Lower lobe of right lung (tissue), 2 donors: ENCODE measurements at places on chromosomes 3 and 15.
A peak's percentile ranks its signal among the peaks of the same experiment; 100 is the strongest.

DNA sequence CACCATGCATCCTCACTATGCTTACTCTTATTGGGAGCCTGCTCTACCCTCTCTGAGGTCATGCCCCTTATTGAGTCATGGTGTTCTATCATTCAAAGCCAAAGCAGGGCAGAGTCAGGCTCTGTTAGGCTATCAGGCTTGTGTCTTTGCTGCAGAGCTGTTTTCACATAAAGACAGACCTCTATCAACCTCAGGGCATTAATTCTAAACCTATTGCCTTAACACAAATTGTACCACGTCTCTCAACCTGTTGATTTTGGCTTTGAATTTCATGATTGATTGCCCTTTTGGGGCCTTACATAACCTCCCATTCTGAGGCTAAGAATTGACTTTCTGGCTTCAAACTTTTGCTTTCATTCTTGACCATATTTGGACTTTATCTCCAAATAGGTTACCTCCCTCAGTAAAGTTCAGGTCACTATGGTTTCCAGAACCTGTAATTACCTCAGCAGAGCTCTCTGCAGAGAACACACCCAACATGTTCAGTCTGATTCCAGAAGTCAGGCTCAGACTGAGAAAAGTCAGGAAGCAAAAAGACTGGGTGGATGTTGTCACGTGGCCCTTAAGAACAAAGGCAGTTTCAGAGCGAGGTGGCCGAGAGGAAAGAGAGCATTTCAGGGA lies 221.4 kb upstream of the NANOGP8 start:
- DNase-seq = no peak

- no peak for DNase-seq
Observed at GRCh38 chr3:184315871-184316661, 1.7 kb downstream of the EIF4G1 start.

- peak; percentile 57 for DNase-seq
Observed at GRCh38 chr3:57951066-57951882, 56.9 kb upstream of the FLNB start.

- DNase-seq = no peak
Observed at GRCh38 chr3:120182613-120183511, 88.6 kb upstream of the GSK3B start.

GRCh38 chr3:122623031-122623829 lies 45.8 kb downstream of the PARP15 start:
- no peak for DNase-seq

GRCh38 chr3:157369727-157370421 lies 66.8 kb upstream of the PTX3 start:
- no peak for DNase-seq

DNA sequence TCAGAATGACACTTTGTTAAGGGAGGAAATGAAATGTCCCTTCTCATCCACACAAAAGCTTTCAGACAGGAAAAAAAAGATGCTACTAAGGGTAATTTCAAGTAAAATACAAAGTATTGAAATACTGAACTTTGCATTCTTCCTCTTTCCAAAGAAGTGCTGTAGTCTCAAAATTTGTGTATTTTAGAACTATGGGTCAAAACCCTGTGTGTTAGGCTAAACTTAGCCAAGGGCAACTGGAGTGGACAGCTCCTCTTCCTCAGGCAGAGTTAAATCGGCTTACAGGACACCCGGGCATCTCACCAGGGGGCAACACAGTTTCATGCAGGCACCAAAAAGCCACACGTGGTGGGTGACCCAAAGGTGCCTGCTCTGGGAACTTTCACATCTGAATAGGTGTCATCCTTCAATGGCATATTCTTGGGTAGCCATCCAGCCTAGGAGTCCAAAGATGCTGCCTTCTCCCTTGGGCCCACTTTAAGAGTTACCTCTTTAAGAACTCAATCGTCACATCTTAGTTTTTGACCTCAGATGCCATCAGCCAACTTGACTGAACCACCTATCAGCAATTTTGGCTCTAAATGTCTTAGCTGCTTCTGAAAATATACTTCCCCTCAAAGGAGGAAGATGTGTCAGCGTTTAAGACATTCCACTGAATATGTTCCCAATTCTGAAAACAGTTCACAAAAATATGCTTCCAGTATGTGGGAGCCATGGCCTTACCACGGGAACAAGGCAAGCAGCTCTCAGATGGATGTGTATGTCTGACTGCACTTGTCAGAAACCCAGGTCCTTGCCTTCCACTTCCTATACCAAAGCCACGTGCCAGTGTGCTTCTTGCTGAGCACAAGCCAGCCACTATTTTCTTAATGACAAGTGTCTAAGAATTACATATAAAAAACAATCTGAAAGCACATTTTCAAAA lies 32.2 kb upstream of the MUC13 start:
- DNase-seq = no peak

DNA sequence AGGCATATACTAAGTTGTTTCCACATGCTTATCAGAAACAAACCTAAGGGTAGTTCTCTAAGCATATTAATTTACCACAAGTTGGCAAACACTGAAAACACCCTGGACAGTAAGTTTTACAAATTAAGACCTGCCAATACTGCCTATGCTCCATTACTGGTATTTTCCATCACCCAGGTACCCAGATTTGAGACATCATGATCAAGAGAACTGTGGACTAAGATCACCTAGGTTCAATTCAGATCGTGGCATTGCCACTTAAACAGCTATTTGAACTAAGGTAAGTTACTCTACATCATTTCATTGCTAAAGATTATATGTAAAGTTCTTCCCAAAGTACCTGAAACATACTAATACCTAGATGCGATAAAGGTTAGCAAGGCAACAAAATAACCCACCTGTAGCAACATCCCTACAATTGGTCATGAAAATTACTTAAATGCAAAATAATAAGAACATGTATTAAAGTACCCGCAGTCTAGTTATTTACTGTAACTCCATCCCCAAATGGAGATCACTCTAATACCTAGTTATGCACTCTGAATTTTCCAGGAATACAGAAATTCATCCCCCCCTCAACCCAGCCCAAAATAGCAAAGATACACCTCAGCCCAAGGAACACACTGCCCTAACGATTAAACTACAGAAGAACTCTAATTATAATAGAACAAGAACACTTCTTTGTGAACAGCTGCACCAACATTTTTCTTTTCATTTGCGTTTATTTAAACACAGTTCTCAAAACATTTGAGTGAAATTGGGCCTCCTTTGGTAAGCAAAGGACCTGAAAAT lies 21.6 kb downstream of the TRA2B start:
- DNase-seq = no peak

GRCh38 chr15:34362047-34362773 lies 4.8 kb downstream of the LPCAT4 start:
- no peak for DNase-seq

DNA sequence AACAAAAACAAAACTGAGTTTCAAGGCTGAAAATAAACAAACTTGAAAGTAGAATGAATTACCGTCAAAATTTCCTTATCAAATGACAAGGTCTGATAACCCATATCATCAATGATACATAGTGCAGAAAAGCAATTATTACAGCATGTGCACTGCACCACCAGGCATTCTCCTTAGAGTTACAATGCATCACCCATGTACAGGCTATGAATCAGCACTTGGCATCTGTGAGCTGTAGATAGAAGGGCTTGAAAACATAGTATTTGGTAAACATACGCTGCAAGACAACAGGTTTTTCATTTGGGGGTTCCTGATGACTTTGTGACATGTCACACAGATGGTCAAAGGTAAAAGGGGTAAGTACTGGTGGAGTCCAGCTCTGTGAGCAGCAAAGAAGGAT lies 265.1 kb downstream of the CTNNB1 start:
- DNase-seq = no peak

DNA sequence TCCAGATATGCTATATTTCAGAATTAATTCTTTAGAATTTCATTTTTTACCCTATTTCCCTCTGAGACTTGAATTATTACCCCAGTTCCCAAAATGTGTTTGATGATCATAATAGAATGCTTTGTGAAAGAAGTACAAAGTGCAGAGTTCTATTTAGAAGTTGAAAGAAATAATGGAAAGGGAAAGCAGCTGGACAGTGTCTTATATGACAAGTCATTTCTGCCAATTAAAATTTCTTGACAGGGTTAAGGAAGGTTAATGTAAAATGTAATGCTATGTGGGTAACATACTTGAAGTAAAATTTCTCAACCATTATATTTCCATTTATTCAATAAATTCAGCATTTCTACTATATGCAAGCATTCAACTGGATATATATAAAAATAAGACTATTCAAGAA lies 33.1 kb downstream of the FGF7 start:
- DNase-seq = no peak

DNA sequence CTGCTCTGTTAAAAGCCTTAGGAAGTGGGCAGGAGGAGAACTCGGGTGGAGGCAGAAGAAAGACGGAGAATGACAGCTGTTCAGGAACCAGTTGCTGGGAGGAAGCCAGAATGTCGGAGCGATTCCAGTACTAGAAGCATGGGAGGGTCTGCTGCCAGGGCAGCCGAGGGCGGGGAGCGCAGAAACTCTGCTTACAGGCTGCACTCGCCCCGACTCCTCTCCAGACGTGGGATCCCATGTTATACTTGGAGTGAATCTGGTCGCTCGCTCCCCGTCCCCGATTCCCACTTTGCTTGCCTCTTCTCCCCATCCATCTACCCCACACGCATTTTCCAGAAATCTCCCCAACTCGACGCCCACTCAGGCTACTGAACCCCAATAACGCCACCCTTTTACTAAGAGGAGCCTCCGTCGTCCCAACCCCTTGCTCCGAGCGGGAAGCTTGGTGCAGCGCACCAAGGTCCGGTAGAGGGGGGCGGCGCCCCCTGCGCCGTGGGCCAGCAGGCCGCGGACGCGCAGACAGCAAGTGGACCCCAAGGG lies 665 bp downstream of the GATM start:
- no peak for DNase-seq

DNA sequence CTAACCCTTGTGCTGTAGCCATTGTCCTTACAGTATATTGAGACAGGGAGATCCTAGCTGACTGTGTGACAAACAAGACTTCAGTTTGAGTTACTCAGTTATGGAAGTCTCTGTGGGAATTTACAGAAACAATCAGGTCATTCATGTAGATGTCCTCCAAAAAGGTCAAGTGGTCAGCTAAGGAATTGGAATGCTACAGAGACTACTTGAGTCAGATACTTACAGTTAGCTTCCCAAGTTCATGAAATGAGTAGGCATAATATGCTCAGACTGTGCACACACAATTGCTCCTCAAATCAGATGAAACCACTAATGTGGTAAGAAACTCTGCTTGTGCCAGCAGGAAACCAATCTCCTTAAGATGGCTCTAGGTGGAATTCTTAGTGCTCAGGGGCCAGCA lies 985.7 kb downstream of the NSUN3 start:
- no peak for DNase-seq

- no peak for DNase-seq
Observed at GRCh38 chr3:73228000-73228399, 166.5 kb downstream of the EBLN2 start.

GRCh38 chr3:189507856-189508255 lies 123.3 kb upstream of the TP63 start:
- DNase-seq = no peak

DNA sequence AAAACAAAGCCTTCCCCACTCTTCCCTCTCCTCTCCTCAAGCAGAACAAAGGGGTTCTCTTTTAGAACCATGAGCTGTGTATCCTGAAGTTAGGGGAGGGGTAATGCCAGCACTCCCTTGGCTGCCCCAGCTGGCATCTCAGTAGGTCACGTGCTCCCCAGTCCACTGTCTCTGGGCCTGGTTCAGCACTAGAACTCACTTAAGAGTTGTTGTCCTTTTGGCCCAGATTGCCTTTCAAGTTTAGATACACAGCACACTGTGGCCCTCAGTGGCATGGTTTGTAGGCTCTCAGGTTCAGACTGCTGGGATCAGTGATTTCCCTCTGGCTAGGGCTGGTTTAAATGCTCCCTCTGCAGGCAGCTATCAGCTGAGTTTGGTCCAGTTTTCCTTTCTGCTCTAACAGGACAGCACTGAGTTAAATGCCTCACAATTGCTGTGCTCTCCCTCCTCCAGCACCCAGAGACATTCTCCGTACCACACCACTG lies 188.4 kb upstream of the ST8SIA2 start:
- no peak for DNase-seq

DNA sequence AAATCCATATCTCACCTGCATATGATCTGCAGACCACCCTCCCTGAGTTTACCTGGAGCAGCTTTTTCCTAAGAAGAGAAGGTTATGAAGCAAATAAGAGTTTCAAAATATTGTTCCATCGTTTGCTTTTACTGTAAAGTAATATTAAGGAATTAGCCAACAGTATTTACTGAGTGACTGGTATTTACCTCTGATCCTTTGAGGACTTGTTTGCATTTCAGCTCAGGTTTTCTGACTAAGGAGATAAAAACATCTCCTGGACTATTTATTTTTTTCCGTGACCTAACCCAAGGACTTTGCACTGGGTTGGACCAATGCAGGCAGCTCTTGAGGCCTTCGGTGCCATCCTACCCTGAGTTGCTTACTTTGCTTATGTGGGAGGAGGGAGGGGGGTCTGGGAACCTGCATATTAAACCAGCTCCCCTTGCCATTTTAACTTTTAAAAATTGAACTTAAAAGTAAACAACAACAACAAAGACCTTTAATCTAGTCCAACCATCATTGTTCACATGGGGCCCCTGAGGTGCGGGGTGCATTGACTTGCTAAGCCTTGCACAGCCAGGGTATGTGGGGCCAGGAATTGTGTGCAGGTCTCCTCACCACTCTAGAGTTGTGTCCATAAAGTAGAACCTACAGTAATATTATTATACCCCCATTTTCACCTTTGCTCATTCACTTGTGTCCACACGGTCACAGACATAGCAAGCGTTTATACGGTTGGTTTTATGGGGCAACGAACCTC lies 39.3 kb downstream of the TRAK1 start:
- DNase-seq = no peak

- no peak for DNase-seq
Observed at GRCh38 chr3:66093981-66094380, 55.3 kb upstream of the MAGI1 start.

GRCh38 chr3:54225841-54226528 lies 103.6 kb downstream of the CACNA2D3 start:
- DNase-seq = no peak

DNA sequence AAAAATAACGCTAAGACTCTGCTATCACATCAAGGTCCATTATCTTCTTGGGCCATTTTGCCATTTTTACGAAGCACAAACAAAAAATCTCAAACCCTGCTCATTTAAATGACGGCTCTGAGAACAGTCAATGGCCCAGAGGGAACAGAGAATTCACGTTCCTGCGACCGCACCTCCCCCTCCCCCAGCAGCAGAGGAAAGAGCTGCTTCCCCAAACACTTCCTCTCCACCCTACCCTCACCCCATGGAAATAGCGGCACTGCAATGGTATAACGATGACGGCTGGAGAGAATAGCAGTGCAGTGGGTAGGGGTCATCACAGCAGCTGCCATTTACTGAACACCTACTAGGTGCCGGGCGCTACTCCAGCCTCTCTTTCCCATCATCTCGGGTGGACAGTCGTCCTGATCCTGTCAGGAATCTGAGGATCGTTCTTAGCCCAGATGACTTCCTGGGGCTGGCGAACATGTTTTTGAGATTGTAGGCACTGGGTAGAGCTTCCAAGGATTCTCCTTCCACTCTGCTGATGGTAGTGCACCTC lies 113.3 kb downstream of the IQSEC1 start:
- DNase-seq = peak; percentile 65

GRCh38 chr3:9135930-9136525 lies 113.4 kb downstream of the SRGAP3 start:
- no peak for DNase-seq
